ENCODE measurements at places on chromosomes 4 and X.

GRCh38 chr4:141240671-141241070 lies 20.0 kb downstream of the ZNF330 start:
- no peak for DNase-seq

- no peak for DNase-seq
Measured at GRCh38 chrX:40057405-40057804, 40.4 kb downstream of the BCOR start.

DNA sequence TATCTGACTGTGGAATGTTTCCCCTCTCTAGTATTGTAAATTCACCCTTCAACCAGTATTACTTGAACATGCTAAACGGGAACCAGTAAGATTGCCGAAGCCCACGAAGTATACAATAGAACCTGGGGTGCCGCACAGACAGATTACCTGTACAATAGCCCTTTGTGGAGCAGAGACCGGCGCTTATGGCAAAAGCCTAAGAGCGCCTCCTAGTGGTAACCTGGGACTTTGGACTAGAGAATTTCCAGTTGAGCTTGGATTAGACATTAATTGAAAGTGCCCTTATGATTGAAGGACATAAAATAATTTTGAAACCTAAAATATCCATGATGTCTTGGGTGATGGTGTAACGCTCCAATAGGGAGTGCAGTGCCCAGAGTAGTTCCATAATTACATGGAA lies 14.1 kb downstream of the ZNF157 start:
- DNase-seq = no peak

DNA sequence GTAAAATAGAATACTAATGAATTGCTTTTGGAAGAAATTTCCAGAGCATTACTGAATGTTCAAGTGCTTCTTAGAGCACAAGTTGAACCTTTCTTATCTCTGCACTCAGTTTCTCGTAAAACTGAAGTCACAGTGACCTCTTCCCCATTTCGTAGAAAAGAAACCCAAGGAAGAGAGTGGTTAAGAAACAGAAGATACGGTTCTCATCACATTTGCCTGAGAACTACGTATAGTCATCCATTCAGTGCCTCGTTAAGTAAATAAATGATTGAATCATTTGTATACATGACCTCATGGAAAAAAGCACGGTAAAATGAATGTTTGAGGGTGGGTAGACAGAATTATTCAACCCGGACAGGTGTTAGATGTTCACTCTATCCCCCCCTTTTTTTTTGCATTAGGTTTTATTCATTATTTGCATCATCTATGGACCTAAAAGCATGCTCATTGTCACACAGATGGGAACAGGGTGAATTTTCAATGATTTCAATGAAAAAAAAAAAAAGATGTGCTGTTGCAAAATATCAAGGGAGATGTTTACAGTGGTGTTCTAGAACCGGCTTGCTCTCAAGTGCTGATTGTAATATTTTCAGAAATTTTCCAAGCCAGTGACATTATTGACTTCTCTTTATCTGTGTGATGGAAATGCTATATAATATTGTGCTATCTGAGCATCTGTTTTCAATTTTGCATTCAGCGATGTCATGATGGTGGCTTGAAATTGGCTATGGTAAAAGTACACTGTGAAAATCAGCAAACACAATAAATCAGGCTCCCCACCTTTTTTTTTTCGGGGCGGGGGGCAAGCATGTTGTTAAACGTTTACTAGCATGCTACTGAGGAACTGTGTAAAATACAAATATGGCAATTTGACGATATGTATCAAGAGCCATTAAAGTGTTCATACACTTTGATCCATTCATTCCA lies 4.3 kb downstream of the RHOH start:
- DNase-seq = no peak

DNA sequence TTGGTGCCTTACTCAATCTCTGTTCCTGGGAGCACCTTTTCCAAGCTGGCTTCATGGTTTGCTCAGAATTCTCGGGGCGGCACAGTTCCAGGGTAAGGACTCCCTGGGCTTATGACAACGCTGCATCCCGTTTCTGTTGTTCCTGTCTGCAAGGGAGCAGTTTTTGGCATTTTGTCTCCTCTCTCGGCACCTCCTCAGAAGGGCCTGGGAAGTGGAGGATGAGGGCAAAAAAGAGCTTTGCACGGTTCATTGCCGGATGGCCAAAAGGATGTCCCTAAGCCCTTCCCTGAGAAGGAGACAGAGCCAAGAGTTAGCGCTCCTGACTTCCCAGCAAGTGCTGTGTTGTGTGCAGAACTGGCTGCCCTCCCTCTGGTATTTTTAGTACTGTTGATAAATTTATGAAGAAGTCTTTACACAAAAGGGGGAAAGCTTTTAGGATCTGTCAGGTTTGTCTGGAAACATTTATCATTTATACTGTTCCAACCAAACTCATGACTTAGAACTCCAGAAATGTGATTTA lies 13.4 kb downstream of the SRD5A3 start:
- peak; percentile 53 for DNase-seq

- DNase-seq = no peak
Measured at GRCh38 chrX:2314831-2315365, 185.9 kb downstream of the DHRSX start.

GRCh38 chr4:89497517-89498308 lies 190.1 kb upstream of the GPRIN3 start:
- DNase-seq = no peak

DNA sequence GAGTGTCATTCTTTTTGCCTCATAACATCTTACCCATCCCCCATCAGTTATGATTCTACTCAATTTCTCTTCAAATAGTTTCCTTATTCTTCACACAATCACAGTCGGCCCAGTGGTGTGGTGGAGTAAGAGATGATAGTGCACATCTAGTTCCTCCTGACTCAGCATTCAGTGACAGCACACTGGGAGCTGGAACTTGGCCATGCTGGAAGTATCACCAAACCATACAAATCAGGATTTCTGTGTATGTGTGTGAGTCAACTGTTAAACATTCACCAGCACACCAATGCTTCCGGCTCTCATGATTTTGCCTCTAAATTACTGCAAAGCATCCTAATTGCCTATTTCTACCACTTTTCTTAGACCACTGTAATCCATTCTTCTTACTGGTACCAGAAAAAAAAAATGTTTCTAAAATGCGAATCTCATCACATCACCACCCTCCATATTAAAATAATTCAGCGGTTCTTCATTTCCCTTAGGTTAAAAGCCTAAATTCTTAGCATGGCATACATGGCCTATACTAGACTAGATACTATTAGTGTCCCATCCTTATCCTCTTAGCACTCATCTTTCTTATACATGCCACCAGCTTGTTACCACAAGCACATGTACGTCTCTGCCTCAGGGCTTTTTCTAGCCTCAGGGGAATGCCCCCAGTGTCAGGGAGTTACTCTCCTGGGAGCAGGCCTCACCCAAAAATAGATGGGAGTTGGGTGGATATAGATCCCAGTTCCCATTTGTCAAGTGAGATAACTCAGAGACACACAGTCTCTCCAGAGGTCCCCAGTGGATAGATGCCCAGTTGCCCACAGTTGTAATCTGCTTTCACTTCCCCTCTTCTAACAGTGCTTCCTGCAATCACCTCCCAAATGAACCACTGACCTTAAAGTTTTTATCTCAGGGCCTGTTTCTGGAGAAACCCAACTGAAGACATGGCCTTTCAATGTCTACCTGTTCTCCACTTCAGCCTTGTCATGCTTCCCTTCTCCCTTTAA lies 49.2 kb upstream of the DDX53 start:
- peak; percentile 74 for DNase-seq

- DNase-seq = no peak
Measured at GRCh38 chrX:9829308-9830267, 43.4 kb downstream of the SHROOM2 start.

DNA sequence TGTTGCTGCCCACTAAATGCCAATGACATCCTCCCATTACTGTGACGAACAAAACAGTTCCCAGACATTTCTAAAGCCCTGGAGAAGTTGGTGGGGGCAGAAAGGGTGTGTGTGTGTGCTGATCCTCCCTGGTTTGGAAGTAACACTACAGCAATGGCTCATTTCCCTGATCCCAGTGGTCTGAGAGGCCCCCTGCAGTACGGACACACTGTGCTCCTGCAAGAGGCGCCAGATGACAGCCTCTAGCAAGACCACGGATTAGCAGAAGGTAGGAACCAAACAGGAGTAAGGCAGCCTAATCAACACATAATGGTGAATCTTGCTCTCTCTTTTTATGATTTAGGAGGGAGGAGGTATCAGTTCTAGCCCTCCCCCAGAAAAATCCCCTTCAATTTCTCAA lies 49.6 kb downstream of the CHRDL1 start:
- DNase-seq = no peak

DNA sequence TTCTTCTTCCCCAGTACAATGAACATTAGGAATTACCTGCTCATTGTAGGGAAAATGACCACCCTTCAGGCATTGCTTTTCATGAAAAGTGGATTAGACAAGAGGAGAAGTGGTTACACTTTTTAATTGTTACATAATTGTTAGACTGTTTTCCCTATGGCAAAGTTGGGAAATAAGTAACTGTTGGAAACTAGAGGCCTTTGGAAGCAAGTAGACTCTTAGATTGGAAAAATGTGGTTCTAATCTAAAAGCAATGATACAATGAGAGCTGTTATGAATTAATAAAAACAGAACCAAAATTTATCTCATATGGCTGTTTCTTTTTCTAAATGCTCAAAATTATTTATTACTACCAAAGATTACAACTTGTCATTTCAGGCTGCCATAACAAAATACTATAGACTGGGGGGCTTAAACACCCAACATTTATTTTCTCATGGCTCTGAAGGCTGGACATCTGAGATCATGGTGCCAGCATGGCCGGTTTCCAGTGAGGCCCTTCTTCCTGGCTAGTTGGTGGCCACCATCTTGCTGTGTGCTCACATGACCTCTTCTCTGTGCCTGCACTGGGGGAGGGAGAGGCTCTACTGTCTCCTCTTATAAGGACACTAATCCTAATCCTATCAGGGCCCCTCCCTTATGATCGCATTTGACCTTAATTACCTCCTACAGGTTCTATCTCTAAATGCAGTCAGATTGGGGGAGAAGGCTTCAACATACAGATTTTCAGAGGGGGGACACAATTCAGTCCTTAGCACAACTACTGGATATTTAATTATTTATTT lies 12.5 kb downstream of the CC2D2A start:
- DNase-seq = no peak

DNA sequence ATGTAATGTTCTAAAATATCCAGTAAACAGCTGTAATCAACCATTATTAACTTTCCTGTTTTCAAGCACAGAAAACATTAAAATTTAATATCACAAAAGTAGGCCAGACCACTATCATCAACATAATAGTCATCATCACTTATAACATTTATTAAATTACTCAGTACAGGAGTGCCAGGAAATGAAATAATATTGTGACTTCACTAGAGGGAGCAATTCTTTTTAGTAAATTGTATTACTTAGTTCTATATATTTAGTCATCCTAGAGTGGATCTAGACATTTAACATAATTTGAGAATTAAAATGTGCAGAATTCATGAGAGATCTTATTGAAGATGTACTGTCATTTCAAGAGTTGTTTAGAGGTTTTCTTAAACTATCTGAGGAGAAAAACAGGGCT lies 33.6 kb downstream of the PITX2 start:
- DNase-seq = no peak

- DNase-seq = no peak
Measured at GRCh38 chr4:148203056-148203898, 238.9 kb downstream of the NR3C2 start.

- no peak for DNase-seq
Measured at GRCh38 chr4:125200556-125200955, 114.2 kb upstream of the FAT4 start.

DNA sequence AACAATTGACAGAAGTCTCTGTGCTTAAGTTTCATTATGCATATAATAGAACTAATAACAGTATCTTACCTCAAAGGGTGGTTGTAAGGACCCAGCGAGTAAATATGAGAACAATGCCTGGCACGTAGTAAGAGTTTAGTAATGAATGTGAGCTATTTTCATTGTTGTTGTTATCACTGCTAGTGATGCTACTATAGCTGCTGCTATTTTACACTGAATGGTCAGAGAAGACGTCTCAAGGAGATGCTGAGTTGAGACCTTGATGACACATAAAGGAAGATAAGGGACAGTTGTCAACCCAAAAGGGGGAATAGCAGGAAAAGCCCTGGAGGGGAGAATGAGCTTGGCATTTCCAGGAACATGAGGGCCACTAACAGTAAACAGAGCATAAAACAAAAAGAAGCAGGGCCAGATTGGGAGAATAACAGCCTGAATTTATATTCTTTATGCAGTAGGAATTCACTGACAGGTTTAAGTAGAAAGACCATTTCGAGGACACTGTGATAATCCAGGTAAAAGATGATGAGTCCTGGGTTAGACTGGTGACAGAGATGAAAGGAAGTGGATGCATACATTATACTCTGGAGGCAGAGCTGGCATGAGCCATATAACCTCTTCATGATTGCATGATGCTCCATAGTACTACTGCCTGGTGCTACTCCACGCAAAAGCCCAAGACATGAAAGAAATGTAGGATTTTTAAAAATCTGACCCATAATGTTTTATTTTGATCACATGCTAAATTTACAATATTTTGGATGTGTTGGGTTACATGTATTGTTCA lies 23.1 kb downstream of the ATP8A1 start:
- DNase-seq = no peak

GRCh38 chr4:169367826-169368225 lies 97.1 kb upstream of the SH3RF1 start:
- DNase-seq = no peak

- no peak for DNase-seq
Measured at GRCh38 chr4:33134366-33134765, 2414.2 kb downstream of the PCDH7 start.

- DNase-seq = no peak
Measured at GRCh38 chrX:101210630-101211029, 9.0 kb upstream of the DRP2 start.

GRCh38 chrX:76538860-76539259 lies 111.3 kb downstream of the MAGEE1 start:
- no peak for DNase-seq

DNA sequence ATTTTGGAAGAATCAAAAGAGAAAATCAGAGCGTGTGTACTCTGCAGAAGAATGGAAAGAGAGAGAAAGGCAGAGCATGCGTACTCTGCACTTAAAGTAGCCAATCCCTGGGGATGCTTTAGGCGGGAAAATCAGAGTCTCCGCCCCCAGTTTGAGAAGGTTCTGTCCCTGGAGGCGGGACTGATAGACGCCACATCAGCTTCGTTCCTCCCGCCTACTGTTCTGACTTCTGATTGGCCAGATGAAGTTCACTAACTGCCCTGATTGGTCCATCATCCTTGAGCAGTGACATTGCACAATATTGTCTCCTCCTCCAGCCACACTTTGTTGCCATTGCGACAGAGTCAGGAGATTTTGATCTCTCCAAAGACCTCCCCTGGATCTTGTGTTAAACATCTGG lies 23.8 kb downstream of the SSX1 start:
- DNase-seq = no peak

DNA sequence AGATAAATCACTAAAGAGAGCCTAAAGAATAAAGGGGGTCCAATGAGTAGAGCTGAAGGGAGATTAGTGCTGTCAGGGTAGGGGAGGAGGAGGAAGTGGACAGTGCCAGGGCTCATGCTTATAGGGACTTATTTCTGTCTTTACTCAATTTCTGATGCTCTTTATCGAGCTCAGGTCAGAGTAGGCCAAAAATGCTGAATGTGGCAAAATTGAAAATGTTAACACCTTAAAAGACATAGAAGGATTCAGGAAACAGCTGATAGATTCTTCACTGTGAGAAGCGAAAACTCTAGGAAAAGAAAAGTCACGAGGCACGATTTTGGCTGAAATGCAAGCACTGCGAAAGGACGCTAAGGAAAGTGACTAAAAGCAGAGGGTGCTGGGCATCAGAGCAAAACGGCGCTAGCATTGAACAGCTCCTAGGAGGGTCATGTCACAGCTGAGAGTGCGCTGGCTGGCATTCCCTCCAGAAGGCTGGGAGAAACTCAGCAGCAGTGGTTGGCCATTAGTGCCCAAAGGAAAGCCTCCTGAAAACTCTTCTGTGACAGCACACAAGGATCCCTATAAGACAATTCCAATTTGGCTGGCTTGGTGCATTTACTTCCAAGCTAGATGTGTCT lies 150.9 kb downstream of the HS6ST2 start:
- no peak for DNase-seq
